ENCODE measurements at places on chromosomes 11 and 22.

- DNase-seq: no peak
Measured at GRCh38 chr11:12853325-12853651, 155.8 kb upstream of the RASSF10 start.

- peak; percentile 62 for DNase-seq
Measured at GRCh38 chr11:93736129-93736528, 5.2 kb downstream of the TAF1D start.

DNA sequence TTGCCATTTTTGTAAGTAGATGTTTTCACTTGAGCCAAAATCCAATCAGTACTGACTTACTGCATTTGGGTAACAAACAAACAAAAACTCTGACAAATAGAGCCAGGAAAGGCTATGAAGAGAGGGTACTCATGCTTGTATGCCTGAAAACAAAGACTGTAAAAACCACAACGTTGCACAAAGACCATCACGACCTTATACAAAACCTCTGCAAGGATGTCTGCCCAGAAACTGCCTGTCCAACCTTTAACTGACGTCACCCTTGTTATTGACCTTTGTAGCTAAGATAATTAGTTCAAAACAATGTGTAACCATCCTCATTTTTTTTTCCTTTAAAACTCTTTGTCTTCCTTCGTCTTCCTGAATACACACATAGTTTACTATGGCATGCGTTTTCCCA is 804 bp upstream of the CREBZF start:
- no peak for DNase-seq

DNA sequence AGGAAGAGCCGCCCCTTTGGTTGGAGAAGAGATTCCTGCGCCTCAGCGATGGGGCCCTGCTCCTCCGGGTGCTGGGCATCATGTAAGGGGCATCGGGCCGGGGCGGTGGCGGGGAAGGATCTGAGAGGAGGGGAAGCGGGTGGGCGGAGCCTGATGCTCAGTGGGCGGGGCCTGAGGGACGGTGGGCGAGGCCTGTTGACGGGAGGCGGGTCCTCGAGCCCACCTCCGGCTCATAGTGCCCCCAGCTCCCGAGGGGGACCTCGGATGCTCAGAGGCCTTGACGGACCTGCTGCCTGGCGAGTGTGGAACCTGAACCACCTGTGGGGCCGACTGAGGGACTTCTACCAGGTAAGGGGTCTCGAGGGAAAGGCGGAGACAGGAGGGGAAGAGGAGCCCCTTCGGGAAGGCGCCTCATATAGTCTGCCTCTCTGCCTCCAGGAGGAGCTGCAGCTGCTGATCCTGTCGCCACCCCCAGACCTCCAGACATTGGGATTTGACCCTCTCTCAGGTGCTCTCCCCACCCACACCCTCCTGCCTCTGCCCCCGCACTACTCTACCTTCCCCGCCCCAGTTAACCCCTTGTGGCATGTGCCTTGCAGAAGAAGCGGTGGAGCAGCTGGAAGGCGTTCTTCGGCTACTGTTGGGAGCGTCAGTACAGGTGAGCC is 799 bp downstream of the CCDC88B start:
- no peak for DNase-seq

DNA sequence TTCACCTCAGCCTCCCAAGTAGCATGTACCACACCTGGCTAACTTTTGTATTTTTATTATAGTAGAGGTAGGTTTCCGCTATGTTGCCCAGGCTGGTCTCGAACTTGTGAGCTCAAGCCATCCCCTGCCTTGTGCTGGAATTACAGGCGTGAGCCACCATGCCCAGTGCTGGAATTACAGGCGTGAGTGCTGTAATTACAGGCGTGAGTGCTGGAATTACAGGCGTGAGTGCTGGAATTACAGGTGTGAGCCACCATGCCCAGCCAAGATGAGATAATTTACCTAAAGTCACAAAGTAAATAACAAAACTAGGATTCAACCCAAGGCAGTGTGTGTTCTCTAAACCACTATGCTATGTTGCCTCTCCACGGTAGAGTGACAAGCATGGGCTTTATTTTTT is 3.6 kb upstream of the UBXN1 start:
- DNase-seq: no peak

All from choroid plexus epithelial cell (primary cell).